ENCODE measurements at places on chromosomes 11 and 22.

GRCh38 chr11:124917115-124917637, 1.9 kb upstream of the HEPN1 start:
- DNase-seq, result peak; percentile 37

DNA sequence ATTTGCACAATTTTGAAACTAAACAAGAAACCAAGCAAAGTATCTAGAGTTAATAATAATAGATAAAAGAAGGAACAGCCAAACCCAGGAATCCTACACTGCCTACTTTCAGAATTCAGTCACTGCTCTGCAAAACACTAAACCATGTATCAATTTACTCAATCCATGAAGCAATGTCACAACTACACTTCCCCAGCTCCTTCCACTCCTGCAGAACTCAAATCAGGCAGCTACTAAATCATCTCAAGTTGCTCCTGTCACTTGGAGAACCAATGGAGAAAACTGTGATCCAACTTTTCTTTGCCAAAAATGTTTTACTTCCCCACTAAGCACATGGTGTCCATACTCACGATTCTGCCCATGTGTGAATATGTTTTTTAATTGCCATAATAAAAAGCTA, 24.9 kb upstream of the C11orf58 start:
- DNase-seq, result no peak

DNA sequence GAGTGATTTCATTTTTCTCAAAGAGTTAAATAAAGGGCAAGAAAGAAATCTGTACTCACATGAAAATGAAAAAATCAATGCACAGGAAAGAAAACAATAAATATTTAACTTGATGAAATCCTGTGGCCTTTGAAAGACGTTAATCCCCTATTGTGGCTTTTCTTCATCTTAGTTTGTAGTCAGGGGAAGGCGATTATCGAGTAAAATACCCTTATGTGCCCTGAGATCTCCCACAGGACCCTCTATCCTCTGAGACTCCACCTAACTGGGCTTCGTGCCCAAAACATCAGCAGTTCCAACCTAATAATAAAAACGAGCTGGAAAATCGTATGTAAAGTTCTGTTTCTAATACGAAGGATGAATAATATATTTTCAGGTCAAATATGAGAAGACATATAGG, 208.2 kb upstream of the ZC3H12C start:
- no peak for DNase-seq

GRCh38 chr22:27370269-27370668, 431.3 kb downstream of the MN1 start:
- peak; percentile 83 for DNase-seq

DNA sequence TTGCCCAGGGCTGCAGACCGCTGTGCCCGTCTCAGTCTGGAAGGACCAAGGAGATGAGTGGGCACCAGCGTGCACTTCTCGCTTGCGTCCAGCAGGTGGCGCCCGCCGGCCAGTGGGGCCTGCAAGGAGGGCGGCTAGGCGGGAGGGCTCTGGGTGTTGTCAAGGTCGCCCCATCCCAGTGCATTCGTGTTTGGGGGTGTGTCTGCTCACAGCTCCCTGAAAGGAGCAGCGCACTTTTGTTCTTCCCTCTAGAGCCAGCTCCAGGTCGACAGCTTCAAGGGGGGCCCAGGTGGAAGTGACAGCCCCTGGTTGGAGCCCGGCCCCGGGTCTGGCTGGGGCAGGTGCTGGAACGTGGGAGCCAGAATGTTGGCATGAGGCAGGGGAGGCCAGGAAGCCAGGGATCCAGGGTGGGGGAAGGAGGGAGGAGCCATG, 23.4 kb upstream of the MPPED1 start:
- DNase-seq, result peak; percentile 77

GRCh38 chr11:726278-727220, 20.5 kb downstream of the EPS8L2 start:
- peak; percentile 59 for DNase-seq

DNA sequence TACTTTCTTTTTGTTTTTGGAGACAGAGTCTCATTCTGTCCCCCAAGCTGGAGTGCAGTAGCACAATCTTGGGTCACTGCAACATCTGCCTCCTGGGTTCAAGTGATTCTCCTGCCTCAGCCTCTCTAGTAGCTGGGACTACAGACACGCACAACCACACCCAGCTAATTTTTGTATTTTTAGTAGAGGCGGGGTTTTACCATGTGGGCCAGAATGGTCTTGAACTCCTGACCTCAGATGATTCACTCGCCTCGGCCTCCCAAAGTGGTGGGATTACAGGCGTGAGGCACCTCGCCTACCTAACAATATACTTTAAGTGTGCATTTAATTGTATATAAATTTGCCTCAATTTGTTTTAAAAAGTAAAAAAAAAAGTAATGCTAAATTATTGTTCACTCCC, 38.4 kb downstream of the GRK3 start:
- no peak for DNase-seq

- DNase-seq, result no peak
Observed at GRCh38 chr11:134522782-134523570, 110.9 kb upstream of the B3GAT1 start.

- DNase-seq, result no peak
Observed at GRCh38 chr11:120563703-120564572, 52.4 kb downstream of the GRIK4 start.

- DNase-seq, result no peak
Observed at GRCh38 chr11:123241874-123242543, 47.0 kb upstream of the CLMP start.

GRCh38 chr11:58938398-58938797, 890 bp upstream of the GLYATL1 start:
- no peak for DNase-seq

All from suppressor macrophage treated with lipopolysaccharide for 1 hour (primary cell).